ENCODE measurements at places on chromosomes 5 and 9.

GRCh38 chr9:74245866-74246497 lies 251.2 kb upstream of the RORB start:
- no peak overlapping the region for H3K4me3 ChIP-seq
- DNase-seq, result no peak
- H3K4me1 ChIP-seq, result no peaks in the 10 kb centered on the region
- H3K27ac ChIP-seq, result no peak overlapping the region
- no peaks in the 10 kb centered on the region for H3K36me3 ChIP-seq

DNA sequence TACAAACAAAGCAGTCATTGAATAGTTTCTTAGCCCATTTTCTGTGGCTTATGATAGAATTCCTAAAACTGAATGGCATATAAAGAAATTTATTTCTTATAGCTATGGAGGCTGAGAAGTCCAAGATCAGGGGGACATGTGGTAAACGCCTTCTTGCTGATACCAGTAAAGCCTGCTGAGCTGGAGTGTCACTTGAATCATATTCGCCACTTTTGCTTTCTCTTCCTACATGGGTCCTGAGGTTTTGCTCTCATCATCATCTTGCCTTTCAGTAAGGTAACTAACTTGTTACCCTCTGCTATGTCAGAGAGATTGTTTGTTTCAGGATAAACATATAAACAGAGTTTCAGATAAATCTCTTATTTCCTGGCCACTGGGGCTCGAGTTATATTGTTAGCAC lies 203.3 kb upstream of the DMRT1 start:
- H3K36me3 ChIP-seq, result no peaks in the 10 kb centered on the region
- no peak for DNase-seq
- no peak overlapping the region for H3K4me3 ChIP-seq
- no peaks in the 10 kb centered on the region for H3K4me1 ChIP-seq

- H3K4me3 ChIP-seq, result peak overlapping the region; percentile 76
- H3K4me1 ChIP-seq, result peaks cover 32% of the 10 kb centered on the region
- peak overlapping the region; percentile 77 for H3K27ac ChIP-seq
- no peak for DNase-seq
- H3K27me3 ChIP-seq, result no peaks in the 10 kb centered on the region
Observed at GRCh38 chr5:119357270-119357669, 1.5 kb downstream of the TNFAIP8 start.

DNA sequence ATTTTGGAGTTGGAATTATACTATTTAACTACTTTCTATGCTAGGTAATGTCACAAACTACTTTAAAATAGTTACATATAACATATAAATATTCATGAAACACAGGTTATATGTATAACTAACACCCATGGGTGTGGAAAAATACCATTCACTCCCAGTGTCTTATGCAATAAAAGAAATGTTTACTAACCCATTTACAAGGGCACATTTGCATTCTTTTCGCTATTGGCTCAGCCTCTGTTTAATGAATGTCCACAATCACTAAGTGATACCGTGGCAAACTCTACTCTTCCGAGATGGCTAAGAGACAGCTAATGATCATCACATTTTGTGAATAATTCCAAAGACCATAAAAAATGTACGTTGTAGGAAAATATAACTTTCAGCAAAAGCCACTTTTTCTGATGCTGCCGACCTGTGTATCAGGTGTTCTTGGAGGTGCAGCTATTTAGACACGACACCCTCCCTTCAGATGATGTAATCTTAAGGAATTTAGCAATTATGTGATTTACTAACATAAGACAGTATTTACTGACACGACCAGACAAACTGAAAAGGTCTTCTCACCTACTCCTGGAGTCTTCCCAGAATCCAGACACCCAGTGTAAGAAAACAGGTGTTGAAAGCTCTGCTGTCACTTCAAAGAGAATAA lies 121.7 kb upstream of the FAM120A start:
- H3K4me3 ChIP-seq, result no peak overlapping the region
- H3K36me3 ChIP-seq, result no peaks in the 10 kb centered on the region
- H3K27ac ChIP-seq, result no peak overlapping the region
- no peaks in the 10 kb centered on the region for H3K27me3 ChIP-seq
- no peaks in the 10 kb centered on the region for H3K4me1 ChIP-seq

GRCh38 chr5:160651692-160652645 lies 200.0 kb downstream of the ATP10B start:
- H3K27ac ChIP-seq, result no peak overlapping the region
- H3K4me3 ChIP-seq, result no peak overlapping the region
- H3K36me3 ChIP-seq, result no peaks in the 10 kb centered on the region
- DNase-seq, result no peak
- no peaks in the 10 kb centered on the region for H3K27me3 ChIP-seq
- no peaks in the 10 kb centered on the region for H3K4me1 ChIP-seq

GRCh38 chr5:79886925-79887655 lies 104.0 kb downstream of the MTX3 start:
- H3K36me3 ChIP-seq, result no peaks in the 10 kb centered on the region
- DNase-seq, result no peak
- no peaks in the 10 kb centered on the region for H3K27me3 ChIP-seq

GRCh38 chr9:76703270-76703669 lies 61.0 kb upstream of the PCA3 start:
- H3K4me3 ChIP-seq, result no peak overlapping the region
- no peak for DNase-seq
- H3K27me3 ChIP-seq, result no peaks in the 10 kb centered on the region
- H3K27ac ChIP-seq, result no peak overlapping the region
- peaks cover 32% of the 10 kb centered on the region for H3K4me1 ChIP-seq
- peaks cover 49% of the 10 kb centered on the region for H3K36me3 ChIP-seq

DNA sequence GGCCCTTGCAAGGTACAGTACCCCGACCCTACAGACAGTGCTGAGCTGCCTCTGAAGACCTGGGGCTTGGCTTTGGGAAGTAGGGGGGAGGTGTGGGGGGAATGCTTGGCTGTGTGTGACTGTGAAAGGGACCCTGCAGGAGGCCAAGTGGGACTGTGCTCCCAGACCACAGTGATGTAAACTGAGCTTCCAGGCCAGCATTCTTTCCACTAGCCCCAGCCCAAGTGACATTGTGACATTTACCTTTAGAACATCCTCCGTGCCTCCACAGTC lies 31.2 kb downstream of the HMCN2 start:
- no peak for DNase-seq
- peaks cover 5% of the 10 kb centered on the region for H3K4me1 ChIP-seq
- H3K27ac ChIP-seq, result no peak overlapping the region
- no peaks in the 10 kb centered on the region for H3K27me3 ChIP-seq

DNA sequence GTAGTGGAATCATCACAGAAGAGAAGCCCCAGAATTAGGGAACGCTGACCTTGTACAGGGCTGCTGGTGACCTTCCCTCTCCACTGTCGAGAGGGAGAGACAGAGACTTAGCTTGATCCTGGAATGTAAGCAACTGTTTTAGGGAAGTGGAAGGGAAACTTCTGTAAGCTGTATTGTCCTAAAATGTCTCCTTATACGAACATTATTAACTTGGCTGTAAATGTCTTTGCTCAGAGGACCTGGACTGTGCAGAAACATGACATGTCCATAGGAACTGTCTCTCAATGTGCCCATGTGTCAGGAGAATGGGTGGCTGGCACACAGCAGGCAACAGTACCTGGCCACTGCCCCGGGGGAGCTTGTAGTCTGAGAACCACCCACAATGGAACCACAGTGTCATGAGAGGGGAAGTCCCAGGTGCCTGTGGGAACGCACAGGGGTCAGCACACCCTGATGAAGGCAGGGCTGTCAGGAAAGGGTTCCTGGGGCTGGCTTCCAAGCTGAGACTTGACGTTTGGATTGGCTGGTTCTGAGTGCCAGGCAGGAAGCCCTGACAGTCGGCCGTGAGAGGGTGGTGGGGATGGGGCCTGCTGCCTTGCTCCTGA lies 34.0 kb downstream of the DAP start:
- H3K4me1 ChIP-seq, result peaks cover 38% of the 10 kb centered on the region
- DNase-seq, result no peak
- no peaks in the 10 kb centered on the region for H3K27me3 ChIP-seq

DNA sequence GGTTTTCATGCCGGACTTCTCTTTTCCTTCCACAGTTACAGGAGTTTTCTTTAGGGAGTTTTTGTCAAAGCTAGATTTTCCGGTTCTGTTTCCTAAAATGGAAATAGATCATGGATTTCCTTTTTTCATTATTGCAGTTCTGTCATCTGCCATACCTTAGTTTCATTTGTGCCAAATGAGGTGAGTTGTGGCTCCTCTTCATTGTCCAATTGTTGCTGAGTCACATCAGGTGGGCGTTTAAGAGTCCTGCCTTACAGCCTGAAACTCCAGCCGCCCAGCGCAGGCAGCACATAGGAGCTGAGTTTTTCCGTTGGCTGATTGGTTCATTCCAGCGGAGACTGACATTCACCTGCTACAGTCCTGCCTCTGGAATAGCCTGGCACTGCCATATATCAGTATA lies 14.1 kb downstream of the SLC25A25 start:
- no peaks in the 10 kb centered on the region for H3K36me3 ChIP-seq
- no peak overlapping the region for H3K4me3 ChIP-seq
- H3K27ac ChIP-seq, result peak overlapping the region; percentile 33
- no peaks in the 10 kb centered on the region for H3K27me3 ChIP-seq
- no peak for DNase-seq
- peaks cover 34% of the 10 kb centered on the region for H3K4me1 ChIP-seq

- DNase-seq, result no peak
- peak overlapping the region; percentile 0 for H3K27ac ChIP-seq
- H3K27me3 ChIP-seq, result no peaks in the 10 kb centered on the region
- H3K36me3 ChIP-seq, result peaks cover 22% of the 10 kb centered on the region
- H3K4me1 ChIP-seq, result peaks cover 50% of the 10 kb centered on the region
Observed at GRCh38 chr5:72121052-72121779, 13.9 kb downstream of the MAP1B start.

DNA sequence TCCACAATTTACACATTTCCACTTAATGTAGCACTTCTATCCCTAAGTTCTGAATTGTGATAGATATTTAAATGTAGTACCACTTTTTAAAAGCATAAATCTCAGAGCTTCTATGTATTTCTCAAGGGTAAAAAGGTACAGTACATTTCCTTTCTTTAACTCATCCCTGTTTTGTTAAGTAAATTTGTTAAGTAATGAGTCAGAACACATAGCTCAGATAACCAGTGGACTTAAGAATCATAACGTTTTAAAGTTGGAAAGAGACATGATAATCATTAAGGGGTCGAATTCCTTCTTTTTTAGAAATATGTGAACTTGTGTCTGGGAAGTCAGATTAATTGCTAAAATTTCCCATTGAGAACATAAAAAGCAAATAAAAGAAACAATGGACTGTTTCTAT lies 810.2 kb upstream of the NUDT12 start:
- H3K27me3 ChIP-seq, result no peaks in the 10 kb centered on the region
- no peak for DNase-seq
- no peak overlapping the region for H3K27ac ChIP-seq
- H3K4me3 ChIP-seq, result no peak overlapping the region

- peak overlapping the region; percentile 86 for H3K27ac ChIP-seq
- H3K4me3 ChIP-seq, result peak overlapping the region; percentile 95
- H3K36me3 ChIP-seq, result peaks cover 8% of the 10 kb centered on the region
- DNase-seq, result no peak
- no peaks in the 10 kb centered on the region for H3K27me3 ChIP-seq
Observed at GRCh38 chr5:138212828-138213160, 329 bp downstream of the CDC23 start.

GRCh38 chr5:86465052-86465838 lies 152.5 kb upstream of the COX7C start:
- H3K36me3 ChIP-seq, result no peaks in the 10 kb centered on the region
- peaks cover 16% of the 10 kb centered on the region for H3K4me1 ChIP-seq
- H3K4me3 ChIP-seq, result no peak overlapping the region
- no peaks in the 10 kb centered on the region for H3K27me3 ChIP-seq

- DNase-seq, result no peak
- no peaks in the 10 kb centered on the region for H3K36me3 ChIP-seq
- H3K4me1 ChIP-seq, result peaks cover 12% of the 10 kb centered on the region
- peaks cover 9% of the 10 kb centered on the region for H3K27me3 ChIP-seq
- no peak overlapping the region for H3K27ac ChIP-seq
Observed at GRCh38 chr9:132214027-132214622, 52.3 kb downstream of the NTNG2 start.

DNA sequence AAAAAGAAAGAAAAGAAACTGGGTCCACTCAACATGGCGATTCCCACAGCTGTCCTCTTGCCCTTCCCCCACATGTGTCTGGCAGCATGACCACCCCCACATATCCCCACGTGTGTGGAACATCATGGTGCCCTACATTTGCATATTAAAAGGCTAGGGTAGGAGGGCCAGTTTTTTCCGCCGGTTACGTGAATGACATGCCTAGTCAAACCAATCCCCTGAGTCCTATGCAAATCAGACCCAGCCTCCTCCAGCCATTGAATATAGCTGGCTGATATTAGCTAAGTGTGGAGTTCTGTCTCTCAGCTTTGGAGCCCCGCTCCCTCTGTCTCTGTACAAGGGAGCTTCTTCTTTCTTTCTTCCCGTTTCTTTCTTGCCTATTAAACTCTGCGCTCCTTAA lies 33.0 kb upstream of the CCDC112 start:
- no peak overlapping the region for H3K4me3 ChIP-seq
- no peak overlapping the region for H3K27ac ChIP-seq
- no peaks in the 10 kb centered on the region for H3K4me1 ChIP-seq

DNA sequence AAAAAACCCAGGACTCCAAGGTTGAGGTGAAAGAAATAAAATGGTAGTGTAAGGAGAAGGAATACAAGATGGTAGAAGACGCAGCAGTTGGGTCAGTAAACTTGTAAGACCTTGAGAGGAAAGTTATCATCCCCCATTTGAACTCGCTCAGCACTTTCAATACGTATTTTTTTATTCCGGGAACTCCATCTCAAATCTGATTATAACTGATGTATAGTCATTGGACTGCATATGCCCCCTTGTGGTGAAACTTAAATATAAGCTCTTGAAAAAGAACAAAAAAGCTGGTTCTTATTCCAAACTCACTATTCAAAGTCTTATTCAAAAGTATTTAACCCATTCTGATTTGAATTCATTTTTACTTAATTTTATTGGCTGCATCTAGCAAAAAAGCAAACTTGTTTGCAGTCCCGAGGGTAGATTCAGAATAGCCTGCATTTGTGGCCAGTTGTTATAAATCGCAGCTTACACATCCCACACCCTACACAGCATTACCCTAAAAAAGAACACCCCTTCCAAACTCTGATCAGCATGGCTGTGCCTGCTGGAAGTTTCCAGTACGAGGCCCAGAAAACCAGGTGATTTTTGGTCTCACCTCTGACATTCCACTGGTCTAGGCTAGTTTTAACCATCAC lies 118.0 kb downstream of the ESM1 start:
- H3K4me3 ChIP-seq, result peak overlapping the region; percentile 12
- no peak overlapping the region for H3K27ac ChIP-seq
- H3K27me3 ChIP-seq, result no peaks in the 10 kb centered on the region

DNA sequence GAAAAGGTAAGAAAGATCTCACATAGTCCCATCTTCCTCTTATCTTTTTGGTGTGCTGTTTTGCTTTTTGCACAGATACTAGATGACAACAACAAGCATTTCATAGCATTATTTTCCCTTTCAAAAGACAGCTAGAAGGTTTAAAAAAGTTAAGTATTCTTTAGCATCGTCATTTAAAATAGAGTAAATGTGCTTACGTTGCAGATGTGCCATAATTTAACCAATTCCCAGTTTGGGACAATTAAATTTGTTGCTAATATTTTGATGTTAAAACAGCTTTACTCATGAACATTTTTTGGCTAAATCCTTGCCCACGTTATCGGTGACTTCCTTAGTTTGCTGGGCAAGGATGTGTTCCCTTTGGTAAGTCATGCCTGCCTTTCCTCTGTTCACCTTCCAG lies 41.6 kb downstream of the PTTG1 start:
- no peaks in the 10 kb centered on the region for H3K36me3 ChIP-seq
- H3K27ac ChIP-seq, result no peak overlapping the region
- H3K27me3 ChIP-seq, result no peaks in the 10 kb centered on the region
- peaks cover 21% of the 10 kb centered on the region for H3K4me1 ChIP-seq
- H3K4me3 ChIP-seq, result no peak overlapping the region

Data from tibial artery (tissue), 4 donors.